Activated CD4-positive, alpha-beta T cell treated with anti-CD3 and anti-CD28 coated beads for 36 hours (primary cell): ENCODE measurements at places on chromosomes 5 and 9.

DNA sequence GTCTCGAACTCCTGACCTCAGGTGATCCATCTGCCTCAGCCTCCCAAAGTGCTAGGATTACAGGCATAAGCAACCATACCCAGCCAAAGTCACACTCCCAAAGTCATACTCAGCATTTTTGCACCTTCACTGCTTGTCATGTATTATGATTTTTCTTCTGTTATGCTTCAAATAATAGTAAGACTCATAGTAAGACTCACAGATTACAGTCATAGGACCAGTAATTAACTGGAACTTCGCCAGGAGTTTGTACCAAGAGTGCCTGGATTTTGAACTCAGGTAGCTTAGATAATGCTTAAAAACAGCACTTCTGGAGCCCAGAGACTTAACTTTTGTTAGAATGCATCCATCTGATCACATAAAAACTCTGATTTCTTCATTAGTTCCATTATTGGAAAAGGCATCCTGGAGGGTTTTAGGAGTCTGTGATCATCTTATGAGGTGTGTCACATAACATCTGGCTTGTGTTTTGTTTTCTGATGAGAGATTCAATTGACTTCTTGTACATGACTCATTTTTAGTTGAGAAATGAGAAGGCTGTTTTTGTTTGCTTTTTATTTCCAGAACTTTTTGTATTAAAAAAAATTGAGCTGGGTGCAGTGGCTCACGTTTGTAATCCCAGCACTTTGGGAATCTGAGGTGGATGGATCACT lies 131.5 kb downstream of the ADAMTS19 start:
- no peak for DNase-seq

DNA sequence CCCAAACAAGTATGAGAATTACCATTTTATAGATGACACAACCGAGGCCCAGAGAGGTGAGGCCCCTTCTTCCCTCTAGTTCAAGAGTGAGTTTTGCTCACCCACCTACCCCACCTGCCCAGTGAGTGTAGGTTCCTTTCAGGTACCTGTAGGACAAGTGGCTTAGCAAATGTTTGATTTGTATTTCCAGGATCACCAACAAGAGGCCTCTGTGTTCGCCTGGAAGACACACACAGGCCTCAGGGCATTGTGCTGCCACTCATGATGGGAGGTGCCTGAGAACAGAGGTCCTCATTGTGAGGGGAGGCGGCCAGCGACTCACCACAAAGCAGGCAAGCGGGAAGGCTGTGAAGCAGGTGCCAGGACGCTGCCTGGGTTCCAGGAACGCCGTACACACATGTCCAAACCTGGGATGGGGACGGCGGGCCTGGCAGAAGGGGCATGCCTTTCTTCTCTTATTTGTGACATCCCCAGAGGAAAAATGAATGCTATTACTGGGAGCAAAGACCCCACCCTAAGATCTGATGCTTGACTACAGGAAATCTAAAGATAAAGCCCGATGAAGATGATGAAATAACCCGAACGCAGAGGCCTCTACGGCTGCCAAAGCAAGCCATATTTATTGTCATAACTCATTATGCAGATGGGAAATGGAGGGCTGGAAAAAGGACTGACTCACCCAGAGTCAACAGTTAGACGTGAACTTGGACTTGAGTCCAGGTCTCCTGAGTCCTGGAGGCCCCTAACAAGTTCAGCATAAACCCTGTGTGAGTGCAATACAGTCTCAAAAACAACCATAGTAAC lies 60.2 kb upstream of the SLC25A51 start:
- no peak for DNase-seq

GRCh38 chr9:88077071-88077617 lies 61.1 kb downstream of the SPATA31C2 start:
- no peak for DNase-seq

DNA sequence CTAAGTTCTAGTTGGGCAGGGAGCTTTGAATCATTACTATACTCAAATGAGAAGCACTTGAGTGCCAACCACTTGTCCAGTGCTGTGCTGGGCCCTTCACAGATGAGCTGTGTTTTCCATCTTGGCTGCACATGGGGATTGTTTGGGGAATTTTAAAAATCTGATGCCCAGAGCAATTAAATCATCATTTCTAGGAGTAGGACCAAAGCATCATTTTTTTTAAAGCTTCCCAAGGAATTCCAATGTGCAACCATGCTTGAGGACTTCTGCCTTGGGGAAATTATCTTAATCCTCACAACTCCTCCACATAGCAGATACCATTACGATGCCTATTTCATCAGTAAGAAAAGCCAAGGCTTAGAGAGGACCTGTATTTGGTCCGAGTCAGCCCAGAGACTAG lies 131.4 kb downstream of the TMEM174 start:
- DNase-seq: no peak

- no peak for DNase-seq
These were observed 629.3 kb downstream of the ANXA1 start for GRCh38 chr9:73780916-73781315.

DNA sequence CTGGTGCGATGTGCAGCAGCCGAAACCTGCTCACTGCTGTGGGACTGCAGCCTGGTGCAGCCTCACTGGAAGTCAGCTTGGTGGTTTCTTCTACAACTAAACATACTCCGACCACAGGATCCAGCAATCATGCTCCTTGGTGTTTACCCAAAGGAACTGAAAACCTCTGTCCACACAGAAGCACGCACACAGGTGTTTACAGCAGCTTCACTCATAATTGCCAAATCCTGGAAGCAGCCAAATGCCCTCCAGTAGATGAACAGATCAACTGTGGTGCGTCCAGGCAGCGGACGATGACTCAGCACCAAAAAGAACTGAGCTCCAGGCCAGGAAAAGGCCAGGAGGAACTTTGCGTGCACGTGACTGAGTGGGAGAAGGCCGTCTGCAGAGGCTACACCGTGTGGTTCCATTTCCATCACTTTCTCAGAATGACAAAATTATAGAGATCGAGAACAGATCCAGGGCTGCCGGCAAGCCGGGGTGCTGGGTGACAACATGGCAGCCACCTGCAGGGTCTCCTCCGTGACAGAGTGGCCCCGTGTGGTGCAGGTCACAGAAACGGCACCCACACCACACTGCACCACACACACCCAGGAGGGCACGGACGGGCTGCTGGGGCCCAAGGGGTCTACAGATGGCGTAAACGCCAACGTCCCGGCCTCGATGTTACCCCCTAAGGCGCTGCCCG lies 23.1 kb upstream of the NSMF start:
- DNase-seq: peak; percentile 34

GRCh38 chr5:71582945-71583584 lies 4.1 kb upstream of the MCCC2 start:
- no peak for DNase-seq

DNA sequence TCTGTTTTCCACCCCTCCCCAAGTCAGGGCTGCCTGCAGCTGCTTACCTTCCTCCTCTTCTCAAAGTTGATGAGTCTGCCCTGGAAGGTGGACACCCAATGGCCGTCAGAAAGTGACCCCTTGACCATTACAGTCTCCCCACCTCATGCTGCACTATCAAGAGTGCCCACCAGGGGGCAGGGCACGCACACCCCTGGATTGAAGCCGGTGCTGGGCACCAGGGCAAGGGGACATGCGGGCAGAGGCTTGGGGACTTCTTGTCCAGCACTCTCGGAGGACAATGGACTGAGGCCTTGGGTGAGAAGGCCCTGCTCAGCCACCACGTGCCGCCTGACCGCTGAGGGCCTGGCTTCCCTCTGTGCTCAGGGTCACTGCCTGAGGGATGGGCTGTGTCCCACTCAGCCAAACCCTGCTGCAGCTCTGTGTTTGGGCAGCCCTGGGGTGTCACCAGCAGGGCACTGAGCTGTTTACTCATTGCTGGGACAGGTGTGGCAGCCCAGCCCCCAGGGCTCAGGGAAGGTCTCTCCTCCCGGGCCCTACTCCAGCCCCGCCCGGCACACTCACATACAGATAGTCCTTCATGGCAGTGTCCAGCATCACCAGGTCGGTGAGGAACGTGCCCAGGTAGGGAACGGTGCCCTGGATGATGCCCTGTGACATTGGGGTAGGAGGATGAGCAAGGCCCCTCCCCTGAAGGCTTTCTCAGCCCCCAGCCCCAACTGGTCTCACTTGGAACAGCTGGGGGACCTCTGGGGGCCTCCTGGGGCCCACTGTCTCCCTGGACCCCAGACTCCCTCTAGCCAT lies 17.7 kb downstream of the RALGDS start:
- peak; percentile 68 for DNase-seq

GRCh38 chr5:81908771-81909170 lies 63.1 kb upstream of the ATG10 start:
- no peak for DNase-seq

DNA sequence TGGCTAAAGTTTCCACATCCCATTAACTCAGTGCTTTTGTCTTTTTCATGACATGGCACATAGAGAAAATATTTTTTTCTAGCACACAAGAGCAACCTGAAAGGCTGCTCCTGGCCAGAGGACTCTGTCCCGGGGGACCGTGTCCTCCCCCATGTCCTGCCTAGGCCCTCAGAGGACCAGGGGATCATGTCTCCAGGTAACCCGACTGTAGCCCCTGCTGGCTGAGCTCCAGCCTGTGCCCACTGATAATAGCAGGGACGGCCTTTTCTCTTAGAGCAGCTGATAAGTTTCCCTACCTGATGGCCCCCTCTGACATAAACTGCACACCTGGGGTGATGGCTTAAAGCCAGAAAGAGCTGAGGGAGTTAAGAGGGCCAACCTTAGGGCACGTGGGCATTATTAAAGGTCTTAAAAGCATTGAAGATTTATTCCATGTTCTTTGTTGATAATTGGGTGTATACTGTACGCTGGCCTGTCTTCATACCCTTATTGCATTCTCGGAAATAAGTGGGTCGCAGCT lies 5.9 kb downstream of the HDHD3 start:
- DNase-seq: no peak

- peak; percentile 57 for DNase-seq
These were observed 59.4 kb downstream of the DAP start for GRCh38 chr5:10701567-10702039.

GRCh38 chr5:69331528-69332445 lies 814 bp downstream of the CCDC125 start:
- no peak for DNase-seq

DNA sequence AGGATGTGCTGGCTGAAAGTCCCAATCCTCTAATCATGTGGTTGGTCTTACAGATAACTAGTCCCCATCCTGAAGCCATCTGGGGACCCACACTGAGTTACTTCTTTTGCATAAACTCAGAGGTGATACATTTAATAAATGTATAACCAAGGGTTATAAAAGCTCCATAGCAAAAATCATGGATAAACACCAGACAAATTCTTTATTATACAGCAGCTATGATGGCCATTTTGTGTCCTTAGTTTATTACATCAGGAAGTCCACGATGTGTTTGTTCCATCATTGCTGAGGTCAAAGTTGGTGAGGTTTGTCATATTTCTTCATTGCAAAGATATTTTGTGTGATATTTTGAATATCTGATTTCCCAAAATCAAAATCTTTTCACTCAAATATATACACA lies 80.2 kb downstream of the GCNT1 start:
- no peak for DNase-seq

GRCh38 chr5:59543821-59544442 lies 349.6 kb downstream of the PDE4D start:
- DNase-seq: no peak
